ENCODE measurements at places on chromosomes 7 and 10.

DNA sequence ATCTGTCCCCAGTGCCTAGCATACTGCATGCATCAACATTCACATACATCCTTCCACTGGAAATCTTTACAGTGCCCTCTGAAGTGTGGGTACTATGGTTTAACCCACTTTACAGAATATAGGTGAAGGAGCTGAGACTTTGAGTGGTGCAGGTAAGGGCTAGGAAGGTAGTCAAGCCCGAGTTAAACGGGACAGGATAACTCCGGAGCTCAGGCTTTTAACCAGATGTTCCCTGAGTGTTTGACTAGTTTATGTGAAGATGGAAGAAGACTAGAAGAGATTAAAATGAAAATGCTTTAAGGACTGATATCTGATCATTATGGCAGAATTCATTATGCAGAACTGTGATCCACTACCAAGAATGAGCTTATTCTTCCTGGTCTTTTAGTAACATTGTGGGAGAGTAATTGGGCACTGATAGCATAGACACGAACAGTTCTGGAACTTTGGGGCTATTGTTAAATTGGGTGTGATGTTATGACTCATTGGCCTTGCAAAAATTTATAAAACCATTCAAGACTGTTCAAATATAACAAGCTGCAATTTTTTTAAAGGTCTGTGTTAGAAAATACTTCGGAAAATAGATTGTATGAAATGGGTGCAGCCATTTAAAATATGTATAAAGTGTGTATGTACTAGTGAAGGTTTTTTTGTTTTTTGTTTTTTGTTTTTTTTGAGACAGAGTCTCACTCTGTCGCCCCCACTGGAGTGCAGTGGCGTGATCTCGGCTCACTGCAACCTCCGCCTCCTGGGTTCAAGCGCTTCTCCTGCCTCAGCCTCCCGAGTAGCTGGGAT is 4.4 kb downstream of the CUL1 start:
- DNase-seq = no peak
- no peaks in the 10 kb centered on the region for H3K36me3 ChIP-seq
- H3K4me1 ChIP-seq = peaks cover 80% of the 10 kb centered on the region
- H3K4me3 ChIP-seq = no peak overlapping the region
- H3K27me3 ChIP-seq = no peaks in the 10 kb centered on the region
- H3K27ac ChIP-seq = no peak overlapping the region

- no peak for DNase-seq
- H3K27ac ChIP-seq = no peak overlapping the region
- no peak overlapping the region for H3K4me3 ChIP-seq
- H3K27me3 ChIP-seq = peaks cover 4% of the 10 kb centered on the region
- H3K4me1 ChIP-seq = peaks cover 29% of the 10 kb centered on the region
Measured at GRCh38 chr7:27194686-27195379, 5.1 kb downstream of the HOXA13 start.

GRCh38 chr10:43201545-43202131 is 63.4 kb downstream of the CSGALNACT2 start:
- no peak overlapping the region for H3K4me3 ChIP-seq
- H3K27me3 ChIP-seq = no peaks in the 10 kb centered on the region
- no peak overlapping the region for H3K27ac ChIP-seq
- no peaks in the 10 kb centered on the region for H3K36me3 ChIP-seq

DNA sequence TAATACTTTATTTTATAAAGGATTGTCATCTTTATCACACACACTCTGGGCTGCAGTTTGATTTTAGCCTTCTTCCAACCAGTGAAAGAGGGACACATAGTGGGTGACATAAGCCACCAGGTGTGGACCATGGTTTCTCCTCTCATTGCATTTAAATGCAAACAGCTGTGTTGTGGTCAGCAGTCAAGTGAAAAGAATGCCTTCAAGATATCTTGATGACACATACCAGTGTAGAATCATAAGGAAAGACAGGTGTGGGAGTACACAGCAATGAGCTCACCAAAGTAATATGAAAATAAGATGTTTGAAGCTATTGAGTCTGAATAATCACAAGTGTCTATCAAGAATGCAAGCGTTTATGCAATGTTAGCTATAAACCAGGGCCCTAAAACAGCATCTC is 580.0 kb downstream of the XPNPEP1 start:
- H3K4me3 ChIP-seq = no peak overlapping the region
- H3K36me3 ChIP-seq = no peaks in the 10 kb centered on the region
- DNase-seq = no peak
- no peaks in the 10 kb centered on the region for H3K4me1 ChIP-seq

DNA sequence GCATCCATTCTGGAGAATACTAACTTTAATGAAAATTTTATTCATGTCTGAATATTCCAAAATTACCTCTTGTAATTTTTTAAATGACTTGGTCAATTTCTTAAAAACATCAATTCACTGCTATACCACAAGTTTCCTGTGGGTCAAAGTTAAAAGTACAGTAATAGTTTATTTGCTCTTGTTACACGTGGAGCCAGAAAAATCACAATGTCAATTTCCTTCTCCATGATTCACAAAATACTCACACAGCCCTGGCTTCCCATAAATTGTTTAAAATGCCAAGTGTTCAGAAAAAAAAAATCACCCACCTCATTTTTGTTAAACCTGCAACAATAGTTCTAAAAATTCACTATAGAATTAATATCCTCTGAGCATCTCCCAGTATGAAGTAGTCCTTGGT is 139.5 kb upstream of the GRM3 start:
- H3K4me3 ChIP-seq = no peak overlapping the region
- no peak overlapping the region for H3K27ac ChIP-seq
- no peaks in the 10 kb centered on the region for H3K27me3 ChIP-seq
- DNase-seq = no peak
- no peaks in the 10 kb centered on the region for H3K36me3 ChIP-seq

Data from tibial artery (tissue), 4 donors.